Esophagus squamous epithelium (tissue), 5 donors: ENCODE measurements at places on chromosomes 7 and 10.

GRCh38 chr10:83302623-83303022, 836.7 kb upstream of the GHITM start:
- DNase-seq, result no peak

GRCh38 chr7:25820432-25821040, 331.5 kb upstream of the NFE2L3 start:
- DNase-seq, result no peak

- DNase-seq, result no peak
Observed at GRCh38 chr7:101133621-101134398, 6.9 kb downstream of the SERPINE1 start.

GRCh38 chr7:44279731-44280505, 45.5 kb downstream of the CAMK2B start:
- DNase-seq, result no peak

GRCh38 chr10:80464557-80465450, 10.7 kb downstream of the TSPAN14 start:
- DNase-seq, result no peak
